CD4-positive, alpha-beta T cell treated with Interleukin-15 for 1 hour (primary cell): ENCODE measurements at places on chromosomes 3 and 15.

- no peak for DNase-seq
These were observed 54.0 kb downstream of the RAB11A start for GRCh38 chr15:65923264-65923663.

- no peak for DNase-seq
These were observed 187.9 kb downstream of the NFKBIZ start for GRCh38 chr3:102037209-102037608.

- no peak for DNase-seq
These were observed 79.3 kb downstream of the AQP9 start for GRCh38 chr15:58217460-58217859.

GRCh38 chr3:128073185-128073725 lies 21.0 kb downstream of the SEC61A1 start:
- DNase-seq, result no peak

- DNase-seq, result no peak
These were observed 598.7 kb upstream of the TGFBR2 start for GRCh38 chr3:30007668-30008067.

GRCh38 chr15:63347074-63347857 lies 34.4 kb downstream of the CA12 start:
- no peak for DNase-seq

- DNase-seq, result no peak
These were observed 9.8 kb upstream of the SLC6A1 start for GRCh38 chr3:10982782-10983181.

GRCh38 chr15:43095708-43096347 lies 10.0 kb downstream of the UBR1 start:
- no peak for DNase-seq

GRCh38 chr3:59935025-59935424 lies 885.2 kb upstream of the CFAP20DC start:
- no peak for DNase-seq

DNA sequence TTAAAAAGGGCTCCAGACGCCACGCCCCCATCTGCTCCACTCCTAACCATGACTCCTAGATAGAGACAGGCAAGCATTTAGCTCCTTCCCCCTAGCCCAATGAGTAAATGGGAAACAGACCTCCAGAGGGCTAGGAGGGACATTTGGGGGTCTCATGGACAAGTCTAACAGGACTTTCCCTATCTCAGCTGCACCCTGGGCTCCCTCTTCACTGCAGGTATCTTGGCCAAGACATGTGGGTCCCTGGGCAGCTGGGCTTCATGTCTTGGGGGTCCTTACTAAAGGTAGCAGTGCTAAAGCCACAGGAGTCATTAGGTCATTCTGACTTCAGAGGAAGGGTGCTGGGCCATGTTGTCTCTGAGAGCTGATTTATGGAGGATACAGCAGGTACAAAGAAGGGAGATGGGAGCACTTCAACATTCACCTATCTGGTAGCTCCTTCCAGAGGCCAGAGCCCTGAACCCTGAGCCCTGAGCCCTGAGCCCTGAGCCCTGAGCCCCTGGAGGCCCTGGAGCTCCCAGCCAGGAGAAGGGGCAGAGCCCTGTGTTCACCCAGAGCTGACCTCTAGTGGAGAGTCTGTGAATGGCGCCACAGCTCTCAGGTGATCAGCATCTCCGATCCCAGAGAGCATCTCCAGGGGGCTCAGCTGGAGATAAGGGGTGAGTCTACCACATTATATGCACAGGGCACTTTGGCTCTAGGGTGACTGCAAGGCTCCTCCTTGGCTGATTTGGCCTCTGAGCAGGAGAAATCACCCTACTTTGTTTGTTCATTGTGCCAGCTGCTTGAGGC lies 40.1 kb upstream of the EPHB1 start:
- no peak for DNase-seq

DNA sequence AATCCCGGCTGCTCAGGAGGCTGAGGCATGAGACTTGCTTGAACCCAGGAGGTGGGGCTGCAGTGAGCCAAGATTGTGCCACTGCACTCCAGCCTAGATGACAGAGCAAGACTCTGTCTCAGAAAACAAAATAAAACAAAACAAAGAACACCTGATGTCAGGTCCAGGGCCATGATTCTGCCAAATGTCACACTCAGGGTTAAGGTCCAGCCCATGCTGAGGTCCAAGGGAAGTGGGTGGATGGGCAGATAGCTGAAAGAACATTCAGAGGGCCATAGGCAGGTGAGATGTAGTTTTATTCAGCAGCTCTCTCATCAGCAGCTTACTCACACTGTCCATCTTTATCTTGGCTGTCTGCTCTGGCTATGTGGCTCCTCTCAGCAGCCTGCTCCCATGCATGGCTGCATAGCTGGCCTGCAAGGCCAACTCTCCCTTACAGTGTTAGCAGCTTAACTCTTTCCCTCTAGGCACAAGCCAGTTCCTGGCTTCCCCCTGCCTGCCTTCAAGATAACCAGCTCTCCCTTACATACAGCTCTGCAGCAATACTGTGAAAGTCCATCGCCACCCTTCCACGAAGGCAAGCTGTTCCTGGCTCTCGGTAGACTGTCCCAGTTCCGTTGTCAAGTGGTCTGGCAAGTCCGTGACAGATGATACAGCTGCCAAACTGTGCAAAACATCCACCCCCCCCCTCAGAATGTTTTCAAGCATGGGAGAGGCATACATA lies 62.4 kb upstream of the SIAH2 start:
- DNase-seq, result no peak

GRCh38 chr3:160210799-160211221 lies 14.4 kb upstream of the C3orf80 start:
- no peak for DNase-seq

DNA sequence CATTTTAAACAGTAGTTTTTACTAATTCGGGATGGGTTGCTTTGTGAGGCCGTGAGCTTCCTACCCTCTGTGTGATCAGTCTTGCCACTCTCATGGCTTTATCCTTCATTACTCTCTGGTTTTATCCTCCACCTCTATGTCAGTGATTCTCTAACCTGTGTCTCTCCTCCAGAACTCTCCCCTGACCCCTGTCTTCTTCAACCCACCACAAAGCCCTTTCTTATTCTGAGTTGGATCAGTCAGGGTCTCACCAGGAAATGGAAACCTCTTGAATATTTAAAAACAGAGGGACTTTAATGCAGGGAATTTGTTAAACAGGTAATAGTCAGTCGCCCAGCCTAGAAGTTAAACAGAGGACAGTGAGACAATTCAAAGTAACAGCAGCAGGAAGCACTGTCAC lies 64.2 kb upstream of the ADPGK start:
- no peak for DNase-seq

GRCh38 chr3:6736836-6737629 lies 123.9 kb upstream of the GRM7 start:
- no peak for DNase-seq

- DNase-seq, result no peak
These were observed 40.8 kb upstream of the FILIP1L start for GRCh38 chr3:100155128-100155527.

DNA sequence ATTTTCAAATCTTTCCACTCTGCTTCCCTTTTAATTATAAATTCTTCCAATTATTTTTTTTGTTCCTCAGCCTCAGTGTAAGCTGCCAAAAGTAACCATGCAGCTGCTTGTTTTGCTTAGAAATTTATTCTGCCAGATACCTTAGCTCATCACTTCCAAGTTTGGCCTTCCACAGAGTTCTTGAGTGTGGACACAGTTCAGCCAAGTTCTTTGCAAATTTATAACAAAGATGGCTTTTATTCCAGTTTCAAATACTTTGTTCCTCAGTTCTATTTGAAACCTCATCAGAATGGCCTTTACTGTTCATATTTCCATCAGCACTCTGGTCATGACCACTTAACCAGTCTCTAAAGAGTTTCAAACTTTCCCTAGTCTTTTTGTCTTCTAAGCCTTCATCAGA lies 10.3 kb downstream of the RTP1 start:
- no peak for DNase-seq

DNA sequence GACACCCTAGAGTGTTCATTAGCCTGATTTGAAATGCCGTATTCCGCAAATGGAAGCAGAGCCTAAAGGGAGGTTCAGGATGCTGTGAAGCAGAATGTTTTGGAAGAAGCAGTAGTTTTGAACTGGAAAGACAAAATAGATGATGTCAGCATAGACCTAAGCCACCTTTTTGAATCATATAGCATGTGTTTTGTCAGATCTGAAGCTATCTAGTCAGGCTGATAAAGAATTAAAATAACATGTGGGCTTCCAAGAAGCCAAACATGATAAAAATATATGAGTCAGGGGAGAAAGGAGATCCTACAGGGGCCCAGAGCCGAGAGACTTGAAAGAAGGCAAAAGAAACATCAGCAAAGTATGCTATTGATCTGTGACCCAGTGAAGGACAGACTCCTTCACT lies 47.2 kb upstream of the RASA2 start:
- no peak for DNase-seq

- DNase-seq, result no peak
These were observed 48.7 kb downstream of the FGF7 start for GRCh38 chr15:49471733-49472132.

DNA sequence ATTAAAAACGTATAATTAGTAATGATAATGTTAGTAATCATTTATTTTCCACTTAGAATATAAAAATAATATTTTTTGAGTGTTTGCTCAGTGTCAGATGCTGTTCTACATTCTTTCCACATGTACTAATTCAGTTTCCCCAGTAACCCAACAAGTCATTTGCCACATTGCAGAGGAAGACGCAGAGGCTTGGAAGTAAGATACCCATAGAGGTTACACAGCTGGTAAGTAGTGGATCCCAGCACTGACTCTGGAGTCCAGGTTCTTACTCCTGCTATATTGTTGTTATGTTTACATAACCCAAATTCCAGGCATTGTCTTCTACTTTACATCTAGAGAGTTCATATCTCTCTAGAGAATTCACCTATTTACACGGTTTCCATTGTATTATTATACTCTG lies 48.2 kb upstream of the MYO5C start:
- no peak for DNase-seq

- peak; percentile 54 for DNase-seq
These were observed 34.3 kb downstream of the SEC22C start for GRCh38 chr3:42547401-42547945.

DNA sequence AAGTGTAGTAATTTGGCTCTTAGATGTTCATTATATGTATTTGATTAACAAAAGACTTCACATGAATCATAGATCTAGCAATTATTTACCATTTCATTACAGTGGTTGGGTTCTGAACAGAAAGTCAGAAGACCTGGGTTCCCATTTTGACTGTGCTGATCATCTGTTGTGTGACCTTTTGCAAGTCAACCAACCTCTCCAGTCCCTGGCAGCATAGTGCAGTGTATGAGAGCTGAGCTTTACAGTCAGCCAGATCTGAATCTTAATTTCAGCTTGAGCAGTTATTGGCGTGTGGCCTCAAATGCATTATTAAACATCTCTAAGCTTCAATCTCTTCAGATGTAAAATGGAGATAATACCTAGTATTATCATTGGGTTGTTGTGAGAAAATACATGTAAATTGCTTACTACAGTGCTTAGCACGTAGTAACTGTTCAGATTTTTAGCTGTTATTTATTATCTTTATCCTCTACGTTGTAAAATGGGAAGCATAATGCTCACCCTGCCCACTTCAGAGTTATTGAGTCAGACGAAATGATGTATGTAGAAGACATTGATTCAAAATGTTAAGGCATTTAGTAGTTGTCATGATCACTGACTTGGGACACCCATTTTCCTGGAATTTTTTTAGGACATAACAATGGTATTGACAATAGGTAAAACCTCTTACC lies 104.0 kb downstream of the KLHL25 start:
- peak; percentile 49 for DNase-seq

DNA sequence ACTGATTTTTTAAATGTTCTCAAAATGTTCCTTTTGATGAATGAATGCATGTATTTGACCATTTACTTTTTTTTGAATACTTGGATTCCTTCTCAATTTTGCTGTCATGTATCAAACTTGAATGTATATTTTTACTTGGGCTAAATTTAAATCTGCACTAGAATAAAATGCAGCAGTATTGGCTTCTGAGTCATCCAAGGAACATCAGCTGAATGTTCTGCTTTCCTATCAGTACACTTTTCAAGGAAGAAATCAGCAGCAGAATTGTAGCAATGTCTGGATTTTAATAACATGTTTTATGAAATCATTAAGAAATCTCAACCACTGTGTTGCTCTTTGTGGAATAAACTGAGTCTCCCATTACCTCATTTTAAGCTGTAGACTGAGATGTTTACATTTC lies 57.0 kb upstream of the COL6A6 start:
- no peak for DNase-seq

GRCh38 chr15:68821190-68821840 lies 620 bp upstream of the ANP32A start:
- peak; percentile 20 for DNase-seq

- peak; percentile 63 for DNase-seq
These were observed 279.0 kb downstream of the LPP start for GRCh38 chr3:188432802-188433520.

- DNase-seq, result no peak
These were observed 80.9 kb downstream of the LRRC3B start for GRCh38 chr3:26703519-26703918.

DNA sequence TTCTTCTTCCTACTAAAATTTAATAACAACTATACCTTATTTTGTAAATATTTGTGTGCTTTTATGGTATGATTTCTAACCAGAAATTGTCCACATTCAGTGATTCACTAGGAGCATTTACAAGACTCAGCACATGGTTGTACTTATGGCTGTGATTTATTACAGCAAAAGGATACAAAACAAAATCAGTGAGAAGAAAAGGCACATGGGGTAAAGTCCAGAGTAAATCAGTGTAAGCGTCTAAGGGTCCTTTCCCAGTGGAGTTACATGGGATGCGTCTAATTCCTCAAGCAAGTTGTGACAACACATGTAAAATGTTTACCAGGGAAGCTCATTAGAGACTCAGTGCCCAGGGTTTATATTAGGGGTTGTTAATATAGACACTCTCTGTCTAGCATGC lies 31.1 kb downstream of the RNF13 start:
- DNase-seq, result no peak

DNA sequence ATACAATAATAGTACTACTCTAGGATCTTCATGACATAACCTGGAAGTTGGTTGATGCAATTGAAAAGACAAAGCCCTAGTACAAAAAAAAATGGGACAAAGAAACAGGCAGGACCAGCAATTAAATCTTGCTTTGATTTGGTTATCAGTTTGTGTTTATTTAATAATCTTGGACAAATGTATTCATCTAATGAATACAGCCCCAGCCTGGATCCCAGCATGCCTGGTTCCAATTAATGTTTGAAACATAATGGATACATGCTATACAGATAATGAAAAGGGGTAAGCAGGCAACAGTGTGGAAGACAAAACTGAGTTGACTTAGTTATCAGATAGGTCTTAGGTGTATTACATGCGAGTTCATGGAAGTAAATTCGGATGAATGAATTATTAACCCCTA lies 29.6 kb upstream of the SATB1 start:
- DNase-seq, result no peak

- DNase-seq, result no peak
These were observed 13.7 kb upstream of the SEMA3B start for GRCh38 chr3:50255251-50255615.

GRCh38 chr3:45676325-45677032 lies 12.7 kb upstream of the SACM1L start:
- DNase-seq, result no peak

- no peak for DNase-seq
These were observed 19.7 kb upstream of the CGNL1 start for GRCh38 chr15:57356636-57357035.
